ENCODE measurements at places on chromosomes 16 and 17. TPM values are rescaled to one million over a fixed set of nuclear protein-coding genes. Genes with fewer than 3 reads are reported as not detected.
A peak's percentile ranks its signal among the peaks of the same experiment; 100 is the strongest.

- no peaks in the 10 kb centered on the region for H3K36me3 ChIP-seq
- no peaks in the 10 kb centered on the region for H3K27me3 ChIP-seq
- H3K4me3 ChIP-seq = no peak overlapping the region
- no peak overlapping the region for H3K27ac ChIP-seq
These were observed 3.4 kb upstream of the NLRC5 start for GRCh38 chr16:56985962-56986360.

DNA sequence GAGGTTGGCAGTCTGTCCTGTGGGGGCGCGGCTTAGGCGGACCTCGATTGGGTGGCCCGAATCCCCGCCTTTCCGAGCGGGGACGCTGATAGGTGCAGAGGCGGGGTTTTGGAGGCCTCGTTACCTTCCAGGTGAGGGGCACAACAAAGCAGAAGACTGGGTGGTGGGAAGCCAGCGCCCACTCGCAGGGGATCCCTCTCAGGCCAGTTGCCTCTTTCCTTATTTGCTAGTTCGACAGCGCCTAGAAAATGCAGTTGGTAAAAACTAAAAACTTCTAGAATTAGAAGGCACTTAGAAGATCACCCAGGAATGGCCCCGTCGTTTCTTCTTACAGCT is 730 bp downstream of the KAT7 start:
- no peak for DNase-seq
- peak overlapping the region; percentile 96 for H3K4me3 ChIP-seq
- no peaks in the 10 kb centered on the region for H3K27me3 ChIP-seq
- H3K27ac ChIP-seq = peak overlapping the region; percentile 95
- H3K36me3 ChIP-seq = no peaks in the 10 kb centered on the region

- no peaks in the 10 kb centered on the region for H3K36me3 ChIP-seq
- H3K4me3 ChIP-seq = no peak overlapping the region
- peaks cover 36% of the 10 kb centered on the region for H3K4me1 ChIP-seq
- no peaks in the 10 kb centered on the region for H3K27me3 ChIP-seq
- H3K27ac ChIP-seq = no peak overlapping the region
These were observed 13.5 kb upstream of the CIBAR2 start for GRCh38 chr16:85125570-85126393.

The KRTAP4-16 gene
- not detected for total RNA-seq

The TMEM92 gene
- 0.93 TPM for total RNA-seq

The KRTAP1-5 gene
- not detected for total RNA-seq

The HS3ST3A1 gene
- 5.9 TPM for total RNA-seq

All from testis (tissue), 5 donors.